ENCODE measurements at places on chromosomes 7 and 10. TPM values are rescaled to one million over a fixed set of nuclear protein-coding genes. Genes with fewer than 3 reads are reported as not detected.

The SLC13A1 gene
- total RNA-seq, result 10.1 TPM

The TRPV6 gene
- 4.4 TPM for total RNA-seq

The VPS41 gene
- total RNA-seq, result 94.0 TPM

The LAMB4 gene
- 1.2 TPM for total RNA-seq

The OR2A7 gene
- total RNA-seq, result 12.3 TPM

The MRLN gene
- total RNA-seq, result not detected

The ZNF862 gene
- 29.1 TPM for total RNA-seq

The STAM gene
- total RNA-seq, result 26.1 TPM

The ACTL6B gene
- not detected for total RNA-seq

DNA sequence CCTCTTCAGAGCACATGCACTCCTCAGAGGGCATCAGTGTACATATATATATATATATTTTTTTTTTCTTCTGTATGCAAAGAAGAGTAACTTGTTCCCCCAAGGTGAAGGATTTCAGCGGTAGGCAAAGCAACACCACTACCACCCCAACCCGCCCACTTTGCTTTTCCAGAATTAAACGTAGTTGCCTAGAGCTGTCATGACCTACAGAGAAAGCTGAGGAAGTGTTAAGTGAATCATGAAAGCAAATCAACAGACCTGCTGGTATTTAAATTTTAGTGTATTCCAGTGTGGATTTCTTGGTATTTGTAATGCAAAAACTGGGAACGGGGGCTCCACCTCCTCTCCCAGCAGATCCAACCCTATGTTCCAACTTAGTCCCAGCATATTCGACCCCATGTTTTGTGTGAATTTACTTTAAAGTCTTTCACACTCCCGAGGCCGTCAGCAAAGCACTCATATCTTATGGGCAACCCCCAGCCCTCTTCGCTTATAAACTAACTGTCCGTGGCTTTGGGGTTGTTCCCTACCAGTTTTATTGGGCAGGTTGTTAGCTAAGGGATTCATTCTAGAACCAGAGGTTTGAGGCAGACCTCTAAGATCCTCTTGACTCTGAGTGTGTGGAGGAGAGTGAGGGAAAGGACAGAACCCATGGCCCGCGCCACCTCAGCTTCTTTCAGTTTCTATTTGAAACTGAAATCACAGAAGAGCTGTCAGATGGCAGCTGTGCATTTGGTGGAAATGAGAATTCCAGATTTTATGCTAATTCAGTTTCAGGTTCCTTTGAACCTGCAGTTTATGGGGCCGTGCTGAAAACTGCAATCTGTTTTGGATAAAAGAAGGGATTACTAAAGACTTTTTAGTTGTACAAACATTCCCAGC, 450.2 kb upstream of the GALNT17 start:
- no peak for DNase-seq

DNA sequence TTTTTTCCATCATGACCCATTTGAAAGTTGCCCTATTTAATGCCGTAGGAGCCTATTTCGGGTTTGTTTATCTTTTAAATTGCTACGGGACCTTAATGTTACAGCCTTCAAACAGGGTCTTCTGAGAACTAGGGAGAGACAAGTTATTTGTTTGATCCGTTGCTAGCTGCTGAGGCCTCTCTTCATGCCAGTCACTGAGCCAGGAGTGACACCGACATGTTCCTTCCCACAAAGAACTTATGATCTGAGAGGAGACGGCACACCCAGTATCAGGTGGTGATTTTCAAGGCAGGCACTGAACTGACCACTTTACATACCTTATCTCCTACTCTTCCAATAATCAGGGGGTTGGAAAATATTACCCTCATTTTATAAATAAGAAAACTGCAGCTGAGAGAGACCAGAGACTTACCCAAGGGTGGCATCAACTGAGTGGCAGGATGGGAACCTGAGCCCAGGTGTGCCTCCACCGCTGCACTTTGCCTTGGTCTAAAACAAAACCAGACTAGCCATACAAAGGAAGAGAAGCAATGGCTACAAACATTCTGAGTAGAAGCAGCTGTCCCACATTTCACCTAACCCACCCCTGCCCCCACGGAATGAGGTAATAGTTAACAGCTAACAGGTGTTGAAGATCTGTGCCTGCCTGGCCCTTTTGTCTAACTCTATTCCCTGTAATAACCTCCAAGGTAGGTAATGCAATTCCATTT, 40.5 kb downstream of the PPP1R3C start:
- DNase-seq, result no peak

GRCh38 chr7:1850976-1851571, 181.0 kb downstream of the ELFN1 start:
- no peak for DNase-seq

GRCh38 chr7:32670110-32671025, 175.1 kb downstream of the AVL9 start:
- DNase-seq, result no peak

DNA sequence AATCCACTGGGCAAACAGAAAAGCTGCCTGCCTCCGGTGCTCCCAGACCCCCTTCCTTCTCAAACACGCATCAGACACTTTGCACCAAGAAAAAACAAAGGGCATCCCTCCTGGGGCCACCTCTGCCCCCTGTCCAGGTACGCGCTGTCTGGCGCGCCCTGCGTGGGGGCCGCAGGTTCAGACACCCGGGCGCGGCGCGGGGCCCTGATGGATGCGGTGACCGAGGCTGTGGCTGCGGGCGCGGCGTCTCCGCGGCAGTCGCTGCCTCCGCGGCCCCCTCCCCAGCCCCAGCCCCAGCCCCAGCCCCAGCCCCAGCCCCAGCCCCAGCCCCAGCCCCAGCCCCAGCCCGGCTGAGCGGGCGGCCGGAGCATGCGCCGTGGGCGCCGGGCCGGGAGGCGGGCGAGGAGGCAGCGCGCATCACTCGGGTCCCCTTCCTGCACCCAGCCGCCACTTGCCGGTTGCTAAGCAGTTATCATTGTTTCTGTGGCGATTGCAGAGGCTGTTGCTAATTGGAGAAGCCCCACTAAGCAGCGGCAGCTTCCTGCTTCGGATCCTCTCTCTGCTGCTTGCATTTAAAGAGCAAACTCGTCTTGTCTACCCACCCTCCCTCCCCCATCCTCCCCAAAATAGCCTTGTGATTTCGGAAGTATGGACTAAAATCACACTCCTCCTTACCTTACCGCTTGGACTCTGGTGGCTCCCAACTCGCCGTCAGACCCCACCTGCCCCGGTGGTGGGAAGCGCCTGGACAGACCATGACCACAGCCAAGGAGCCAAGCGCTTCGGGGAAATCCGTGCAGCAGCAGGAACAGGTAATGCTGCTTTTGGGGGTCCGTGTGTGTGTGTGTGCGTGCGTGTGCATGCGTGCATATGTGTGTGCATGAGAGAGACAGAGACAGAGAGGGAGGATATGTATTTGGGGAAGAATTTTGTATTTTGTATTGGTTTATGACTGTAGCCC, 252.8 kb downstream of the DPP6 start:
- DNase-seq, result peak; percentile 51

DNA sequence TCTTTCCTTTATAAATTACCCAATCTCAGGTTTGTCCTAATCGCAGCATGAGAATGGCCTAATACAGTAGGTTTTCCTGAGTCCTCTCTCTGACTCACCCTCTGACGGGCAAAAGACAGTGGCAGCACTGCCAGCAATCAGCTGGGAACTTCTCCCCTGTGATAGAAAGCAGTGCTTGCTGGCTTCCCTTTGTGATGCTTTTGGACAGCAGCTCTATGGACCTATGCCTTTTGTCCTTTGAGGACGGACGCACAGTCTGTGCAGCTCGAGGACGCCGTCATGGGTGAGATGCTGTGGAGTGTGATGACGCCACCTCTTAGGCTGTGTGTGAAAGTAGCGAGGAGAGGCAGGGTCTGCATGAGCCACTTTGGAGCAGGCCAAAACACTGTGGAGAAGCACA, 68.8 kb downstream of the KIAA1217 start:
- DNase-seq, result no peak

- DNase-seq, result peak; percentile 80
Measured at GRCh38 chr10:75379212-75379724, 22.3 kb downstream of the ZNF503 start.

DNA sequence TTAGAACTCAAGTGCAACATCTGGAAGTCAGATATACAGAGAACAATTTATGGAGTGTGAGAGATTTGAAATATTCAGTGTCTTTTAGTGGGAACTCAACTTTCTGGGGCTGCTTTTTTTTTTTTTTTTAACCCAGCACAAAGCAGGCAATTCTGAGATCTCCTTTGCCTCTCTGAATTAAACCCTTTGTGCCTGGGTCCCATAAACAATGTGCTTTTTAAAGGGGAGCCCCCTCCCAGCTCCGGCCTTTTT, 146.8 kb downstream of the CELF2 start:
- DNase-seq, result no peak

GRCh38 chr7:92648067-92648466, 57.9 kb upstream of the FAM133B start:
- DNase-seq, result no peak

DNA sequence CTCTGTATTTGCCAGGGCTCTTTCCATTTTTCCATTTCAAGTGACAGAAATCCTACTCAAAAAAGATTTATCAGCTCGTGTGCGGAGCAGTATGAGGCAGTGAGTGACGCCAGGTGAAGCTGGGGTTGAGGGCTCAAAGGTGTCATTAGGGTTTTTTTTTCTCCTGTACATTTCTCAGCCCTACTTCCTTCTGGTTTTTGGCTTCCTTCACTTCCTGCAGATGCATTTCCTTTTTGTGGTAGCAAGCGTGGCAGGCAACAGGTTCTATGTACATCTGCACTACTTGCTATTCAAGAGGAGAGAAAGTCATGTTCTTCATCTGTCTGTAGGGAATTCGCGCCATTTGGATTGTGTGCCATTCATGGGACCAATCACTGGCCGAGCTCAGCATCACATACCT, 52.8 kb upstream of the AOAH start:
- no peak for DNase-seq

DNA sequence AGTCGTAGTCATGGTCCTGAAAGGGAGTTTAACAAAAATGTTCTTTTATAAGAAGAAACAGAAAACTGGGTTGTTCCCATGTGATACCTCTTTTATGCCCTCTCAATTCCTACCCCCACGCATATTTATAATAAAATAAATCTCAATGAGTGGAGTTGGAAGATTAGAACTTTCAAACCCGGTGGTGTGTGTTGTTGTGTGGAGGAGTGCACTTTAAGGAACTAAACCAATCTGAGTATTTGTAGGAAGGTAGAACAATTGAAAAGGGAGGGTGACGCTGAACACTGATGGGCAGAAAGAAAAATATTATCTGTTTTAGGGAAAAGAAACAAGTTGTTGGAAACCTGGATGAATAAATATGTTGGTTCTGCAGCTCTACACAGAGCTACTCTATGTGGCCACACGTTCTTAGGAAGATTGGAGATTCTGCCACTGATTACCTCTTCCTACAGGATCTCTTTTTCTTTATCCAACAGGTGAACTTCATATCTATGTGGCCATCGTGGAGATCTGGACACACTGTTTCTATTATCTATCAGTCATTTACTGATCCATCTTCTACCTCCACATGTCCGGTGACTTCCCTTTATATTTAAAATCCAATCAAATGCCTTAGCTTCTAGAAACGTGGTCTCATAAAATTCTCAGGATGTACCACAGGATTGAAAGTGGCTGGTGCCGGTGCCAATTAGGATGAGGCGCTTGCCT, 13.1 kb upstream of the GATA3 start:
- DNase-seq, result no peak

- peak; percentile 86 for DNase-seq
Measured at GRCh38 chr10:80356989-80357850, 639 bp downstream of the DYDC2 start.

DNA sequence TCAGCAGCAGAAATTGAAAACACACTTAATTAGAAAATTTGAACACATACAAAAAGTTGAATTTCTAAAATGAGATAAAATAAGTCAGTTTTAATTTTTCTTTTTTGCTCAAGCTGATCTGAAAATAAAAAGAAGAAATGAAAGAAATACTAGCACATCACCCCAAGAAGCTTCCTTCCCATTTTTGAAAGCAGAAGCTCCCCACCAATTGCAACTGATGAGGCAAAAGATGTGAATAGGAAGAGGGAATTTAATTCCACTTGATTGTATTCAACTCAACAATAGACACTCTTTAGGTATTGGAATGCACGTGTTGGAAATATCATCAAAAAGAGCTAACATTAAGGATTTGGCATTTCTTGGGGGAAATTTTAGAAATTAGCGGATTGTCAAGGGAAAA, 175.8 kb downstream of the TRIL start:
- DNase-seq, result no peak

GRCh38 chr10:102542800-102543418, 39.1 kb downstream of the SUFU start:
- DNase-seq, result no peak

- no peak for DNase-seq
Measured at GRCh38 chr10:6136215-6137201, 47.7 kb downstream of the RBM17 start.

- no peak for DNase-seq
Measured at GRCh38 chr10:10782603-10783002, 235.1 kb upstream of the CELF2 start.

DNA sequence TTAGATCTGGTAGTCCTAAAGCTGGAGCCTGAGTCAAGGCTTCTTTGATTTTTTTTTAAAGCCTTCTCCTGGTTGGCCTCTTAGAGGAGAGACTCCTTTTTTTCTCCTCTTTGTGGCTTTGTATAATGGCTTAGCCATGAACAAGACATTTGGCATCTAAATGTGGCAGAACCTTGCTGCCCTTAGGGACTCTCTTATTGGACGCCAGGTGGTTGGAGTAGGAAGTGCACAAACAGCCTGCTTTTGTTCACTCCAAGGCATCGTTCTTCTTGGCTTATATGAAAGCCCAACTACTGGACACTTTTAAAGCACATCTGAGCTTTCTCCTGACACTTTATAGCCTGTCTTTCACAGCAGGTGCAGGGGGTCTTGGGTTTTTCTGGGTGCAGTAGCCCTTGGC, 25.0 kb downstream of the ZPBP start:
- no peak for DNase-seq

- DNase-seq, result no peak
Measured at GRCh38 chr10:3330663-3331062, 158.1 kb upstream of the PITRM1 start.

- DNase-seq, result no peak
Measured at GRCh38 chr7:148607151-148607661, 16.6 kb downstream of the C7orf33 start.

Measured in kidney (tissue), 22 donors.